ENCODE measurements at places on chromosomes 1 and 21.

DNA sequence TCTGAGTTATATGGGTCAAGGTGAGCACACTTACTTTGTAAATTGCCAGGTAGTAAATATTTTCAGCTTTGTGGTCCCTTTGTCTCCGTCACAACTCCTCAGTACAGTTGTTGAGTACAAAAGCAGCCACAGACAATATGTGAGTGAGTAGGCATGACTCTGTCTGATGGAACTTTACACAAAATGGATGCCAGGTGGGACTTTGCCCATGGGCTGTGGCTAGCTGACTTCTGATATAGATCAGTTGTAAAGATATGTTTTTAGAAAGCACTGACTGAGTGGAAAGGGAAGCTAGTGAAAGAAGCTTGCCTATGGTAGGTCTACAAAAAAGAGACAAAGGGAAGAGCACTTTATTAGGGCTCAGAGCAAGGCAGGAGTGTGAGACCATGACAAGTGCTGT, 23.1 kb upstream of the IGSF5 start:
- DNase-seq: no peak

- no peak for DNase-seq
Observed at GRCh38 chr1:235297579-235297978, 30.4 kb downstream of the ARID4B start.

GRCh38 chr1:181793831-181794230, 267.7 kb downstream of the ZNF648 start:
- DNase-seq: no peak

DNA sequence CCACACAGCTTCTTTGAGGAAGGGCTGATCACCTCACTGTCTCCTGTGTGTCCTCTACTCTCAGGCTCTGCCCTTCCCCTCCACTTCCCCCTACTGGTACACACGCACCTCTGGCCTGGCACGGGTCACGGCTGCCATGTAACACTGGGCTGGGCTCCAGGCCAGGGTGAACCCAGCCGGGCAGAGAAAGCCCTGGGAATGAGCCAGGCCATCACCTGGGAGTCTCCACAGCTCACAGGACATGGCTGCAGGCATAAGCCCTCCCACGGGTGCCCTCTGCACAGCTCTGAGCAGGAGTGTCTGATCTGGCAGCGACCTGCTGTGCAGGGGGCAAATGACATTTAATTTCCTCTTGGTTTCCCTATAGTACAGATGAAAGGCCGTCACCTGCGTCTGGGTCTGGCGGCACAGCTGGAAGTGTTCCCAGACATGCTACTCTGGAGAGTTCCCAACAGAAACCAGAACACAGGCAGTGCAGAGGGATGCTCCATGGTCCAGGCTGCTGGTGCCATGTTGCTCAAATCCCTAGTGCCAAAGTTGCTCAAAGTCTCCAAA, 61.2 kb downstream of the ERI3 start:
- DNase-seq: peak; percentile 48

DNA sequence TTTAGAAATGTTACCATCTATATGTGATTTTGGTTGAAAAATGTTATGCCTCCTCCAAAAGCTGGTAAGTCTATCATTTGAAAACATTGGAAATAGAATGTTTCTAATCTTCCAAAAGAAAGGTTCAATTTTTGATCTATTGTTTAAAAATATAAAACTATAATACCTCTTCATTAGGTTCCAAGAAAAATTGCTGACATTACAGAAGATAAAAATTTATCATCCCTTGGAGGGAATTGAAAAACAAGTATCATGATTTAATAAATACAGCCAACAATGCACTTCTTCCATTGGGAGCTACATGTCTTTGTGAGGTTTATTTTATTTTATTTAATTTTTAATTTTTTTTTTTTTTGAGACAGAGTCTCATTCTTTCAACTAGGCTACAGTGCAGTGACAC, 148.5 kb downstream of the PIK3R3 start:
- no peak for DNase-seq

GRCh38 chr1:203305809-203306088, 430 bp downstream of the BTG2 start:
- no peak for DNase-seq

Data from cortex of kidney (tissue), 1 donor.